ENCODE measurements at places on chromosomes 2 and 18.

DNA sequence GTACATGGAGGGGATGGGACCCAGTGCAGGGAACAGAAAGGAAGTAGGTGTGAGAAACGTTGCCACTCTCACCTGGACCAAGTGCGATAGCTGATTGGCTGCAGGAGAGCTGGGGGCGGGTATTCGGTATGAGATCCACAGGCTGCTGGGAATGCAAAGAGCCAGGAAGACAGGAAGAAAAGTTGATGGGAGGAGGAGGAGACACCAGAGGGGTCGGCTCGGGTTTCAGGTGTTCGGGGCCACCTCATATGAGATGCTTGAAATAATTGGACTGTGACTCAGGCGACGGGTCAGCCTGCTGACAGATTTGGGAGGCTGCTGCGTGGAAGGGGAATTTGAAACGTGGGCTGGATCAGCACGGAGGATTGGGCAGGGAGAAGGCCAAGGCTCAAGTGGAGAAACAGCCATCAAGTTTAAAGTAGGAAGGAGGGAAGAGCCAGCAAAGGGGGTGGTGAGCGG lies 65.1 kb downstream of the MRPS9 start:
- no peak for DNase-seq

DNA sequence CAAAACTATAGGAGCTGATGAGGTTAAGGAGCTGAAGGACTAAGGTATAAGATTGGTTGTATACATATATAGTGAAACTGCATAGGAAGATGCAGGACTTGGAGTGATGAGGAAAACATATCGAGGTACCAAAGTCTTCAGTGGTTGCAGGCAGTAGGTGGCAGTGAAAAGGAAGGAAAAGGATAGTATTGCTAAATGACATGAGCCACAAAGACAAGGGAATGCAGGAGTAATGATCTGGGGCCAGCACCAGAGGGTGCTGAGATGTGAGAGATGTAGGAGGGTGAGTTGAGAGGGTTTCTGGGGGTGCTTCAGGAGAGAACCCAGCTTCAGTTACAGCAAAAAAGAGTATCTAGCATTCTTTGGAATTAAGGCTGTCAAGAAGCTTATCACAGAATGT lies 172.2 kb upstream of the MYO3B start:
- no peak for DNase-seq

- DNase-seq = no peak
These were observed 108.4 kb downstream of the MRO start for GRCh38 chr18:50711386-50711785.

DNA sequence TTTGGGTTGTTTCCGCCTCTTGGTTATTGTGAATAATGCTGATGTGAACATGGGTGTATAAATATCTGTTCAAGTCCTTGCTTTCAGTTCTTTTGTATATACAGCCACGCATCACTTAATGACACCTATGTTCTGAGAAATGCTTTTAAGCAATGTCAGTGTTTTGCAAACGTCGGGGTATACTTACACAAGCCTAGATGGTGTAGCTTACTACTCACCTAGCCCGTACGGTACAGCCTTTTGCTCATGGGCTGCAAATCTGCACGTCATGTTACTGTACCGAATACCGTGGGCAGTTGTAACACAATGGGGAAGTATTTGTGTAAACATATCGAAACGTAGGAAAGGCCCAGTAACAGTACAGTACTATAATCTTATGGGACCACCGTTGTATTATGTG lies 12.4 kb downstream of the RALB start:
- no peak for DNase-seq

GRCh38 chr2:123993728-123994323 lies 31.3 kb upstream of the CNTNAP5 start:
- DNase-seq = peak; percentile 48

- peak; percentile 47 for DNase-seq
These were observed 69.2 kb downstream of the RNF144A start for GRCh38 chr2:6986301-6986911.

GRCh38 chr2:8582651-8583399 lies 99.0 kb upstream of the ID2 start:
- no peak for DNase-seq

DNA sequence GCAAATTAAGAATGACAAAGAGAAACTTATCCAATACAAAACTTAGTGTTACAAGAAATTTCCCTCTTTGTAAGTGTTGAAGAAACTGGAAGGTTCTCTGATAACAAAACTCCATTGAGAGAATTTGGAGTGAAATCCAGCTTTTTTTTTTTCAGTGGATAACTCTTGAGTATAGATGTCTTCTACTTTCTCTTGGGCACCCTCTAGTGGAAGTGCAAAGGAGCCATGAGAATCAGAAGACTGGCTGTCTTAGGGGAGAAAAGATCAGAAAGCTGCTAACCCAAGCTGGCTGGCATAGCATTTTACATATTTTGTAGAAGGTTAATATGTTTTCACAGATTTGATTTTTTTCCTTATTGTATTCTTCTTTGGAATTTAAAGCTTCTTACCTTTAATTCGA lies 138.8 kb upstream of the SATB2 start:
- DNase-seq = no peak

DNA sequence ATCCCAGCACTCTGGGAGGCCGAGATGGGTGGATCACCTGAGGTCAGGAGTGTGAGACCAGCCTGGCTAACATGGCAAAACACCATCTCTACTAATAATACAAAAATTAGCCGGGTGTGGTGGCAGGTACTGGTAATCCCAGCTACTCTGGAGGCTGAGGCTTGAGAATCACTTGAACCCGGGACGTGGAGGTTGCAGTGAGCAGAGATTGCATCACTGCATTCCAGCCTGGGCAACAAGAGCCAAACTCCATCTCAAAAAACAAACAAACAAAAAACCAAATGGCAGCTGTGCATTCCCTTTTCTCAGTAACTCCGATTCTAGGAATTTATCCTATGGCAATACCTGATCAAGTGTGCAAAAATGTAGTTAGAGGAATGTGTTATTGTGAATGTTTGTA lies 4.7 kb upstream of the GRHL1 start:
- no peak for DNase-seq

DNA sequence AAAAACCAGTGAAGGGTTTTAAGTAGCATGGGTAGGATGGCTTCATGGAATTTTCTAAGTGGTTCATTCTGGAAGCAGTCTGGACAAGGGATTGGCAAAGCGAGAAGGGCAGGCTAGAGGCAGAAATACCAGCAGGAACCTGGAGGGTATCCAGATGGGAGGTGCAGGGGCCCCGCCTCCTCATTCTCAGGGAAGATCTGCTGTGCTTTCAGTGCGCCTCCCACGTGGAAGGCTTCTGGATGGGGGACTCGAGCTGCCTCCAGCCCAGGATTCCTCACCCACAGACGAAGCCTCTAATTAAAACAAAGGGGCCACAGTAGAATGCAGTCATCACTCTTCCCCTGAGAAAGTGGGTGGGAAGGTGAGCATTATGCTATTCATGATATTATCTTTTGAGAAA lies 79.8 kb downstream of the VSNL1 start:
- DNase-seq = no peak

DNA sequence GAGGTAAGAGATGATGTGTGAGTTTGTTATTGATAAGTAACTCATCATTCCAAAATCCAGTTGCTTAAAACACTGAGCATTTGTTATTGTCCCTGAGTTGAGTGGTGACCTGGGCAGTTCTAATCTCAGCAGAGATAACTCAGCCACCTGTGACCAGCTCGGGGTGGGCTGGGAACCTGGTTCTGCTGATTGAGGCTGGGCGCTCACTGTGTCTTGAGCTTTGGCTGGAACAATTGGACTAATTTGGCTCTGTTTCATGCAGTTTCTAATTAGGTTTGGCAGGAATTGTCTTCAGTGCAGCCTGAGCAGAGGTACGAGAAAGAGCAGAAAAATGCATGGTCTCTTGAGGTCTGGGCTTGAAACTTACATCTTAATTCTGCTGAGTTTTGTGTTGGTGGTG lies 144.7 kb downstream of the RNF144A start:
- no peak for DNase-seq

- DNase-seq = no peak
These were observed 124.7 kb downstream of the PDE1A start for GRCh38 chr2:182302174-182302573.

DNA sequence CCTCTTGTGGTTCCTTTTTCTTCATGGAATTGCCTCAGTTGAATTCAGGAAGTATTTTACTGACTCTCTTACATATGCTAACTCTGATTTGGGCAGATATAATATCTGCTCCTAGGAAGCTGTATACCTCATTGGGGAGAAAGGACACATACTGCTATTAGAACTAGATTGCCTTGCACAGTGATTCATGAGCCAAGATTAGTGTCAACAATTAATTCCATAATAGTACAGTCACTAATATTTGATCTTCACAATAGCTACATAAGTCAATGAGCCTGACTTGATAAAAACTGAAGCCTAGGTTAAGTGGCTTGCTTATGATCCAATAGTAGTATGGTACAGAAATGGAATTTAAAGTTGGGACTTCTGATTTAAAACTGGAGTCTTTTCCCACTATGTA lies 127.6 kb downstream of the ETAA1 start:
- DNase-seq = no peak

DNA sequence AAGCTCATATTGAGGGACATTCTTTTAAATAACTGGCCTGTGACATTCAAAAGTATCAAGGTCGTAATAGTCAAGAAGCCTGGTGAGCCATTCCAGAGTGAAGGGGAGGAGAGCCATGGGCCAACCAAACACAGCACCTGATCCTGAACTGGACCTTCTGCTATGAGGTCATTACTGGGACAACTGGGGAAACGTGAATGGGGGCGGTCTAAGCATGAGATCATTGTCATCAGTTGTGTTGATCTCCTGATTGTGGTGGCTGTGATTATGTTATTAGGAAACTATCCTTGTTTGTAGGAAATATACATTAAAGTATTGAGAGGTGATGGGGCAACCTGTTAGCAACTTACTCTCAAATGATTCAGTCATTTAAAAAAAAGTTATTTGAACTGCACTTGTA lies 79.3 kb downstream of the FBXO15 start:
- DNase-seq = no peak

GRCh38 chr18:78878335-78878734 lies 101.3 kb upstream of the SALL3 start:
- DNase-seq = no peak

- DNase-seq = no peak
These were observed 74.6 kb upstream of the UBXN4 start for GRCh38 chr2:135667045-135667444.

GRCh38 chr2:65464604-65465003 lies 32.2 kb upstream of the SPRED2 start:
- no peak for DNase-seq

DNA sequence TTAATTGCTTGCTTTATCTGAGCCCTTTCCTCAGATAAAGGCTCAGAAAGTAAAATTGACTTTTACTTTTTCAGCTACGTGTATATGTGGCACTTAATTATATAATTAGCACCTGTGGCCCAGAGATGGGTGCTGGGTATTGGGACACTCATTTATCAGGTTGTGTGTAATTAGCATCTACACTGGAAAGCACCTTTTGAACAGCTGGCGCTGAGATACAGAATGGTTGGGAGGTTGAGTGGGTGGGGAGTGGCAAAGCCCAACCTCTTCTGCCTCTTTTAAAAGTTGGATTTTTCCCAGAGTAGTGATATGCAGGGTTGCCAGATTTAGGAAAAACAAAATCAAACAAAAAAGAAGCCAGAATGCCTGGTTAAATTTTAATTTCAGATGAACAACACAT lies 23.9 kb downstream of the SPTBN1 start:
- no peak for DNase-seq

- peak; percentile 35 for DNase-seq
These were observed at the start of gene B4GALT6 for GRCh38 chr18:31684279-31685096. B4GALT6 (minus strand) TSS chr18:31684581; CDS start chr18:31684426, 155 bp downstream.

DNA sequence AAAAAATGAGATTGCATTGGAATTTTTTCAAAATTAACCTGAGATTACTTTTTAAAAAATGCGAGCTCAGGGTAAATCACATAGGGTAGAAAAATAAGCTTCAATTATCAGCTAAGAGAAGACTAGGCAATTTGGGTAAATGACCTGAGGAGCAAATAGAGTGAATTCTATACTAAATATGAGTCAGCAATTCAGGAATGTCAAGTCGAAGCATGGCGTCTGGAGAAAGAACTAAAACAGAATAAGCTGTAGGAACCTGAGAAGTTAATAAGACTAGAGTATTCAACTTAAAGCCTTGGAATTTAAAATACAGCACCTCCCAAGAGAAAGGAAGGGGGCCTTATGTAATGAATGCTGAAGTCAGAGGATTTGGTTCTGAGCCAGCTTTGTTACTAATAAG lies 487.0 kb downstream of the SUCLG1 start:
- no peak for DNase-seq

DNA sequence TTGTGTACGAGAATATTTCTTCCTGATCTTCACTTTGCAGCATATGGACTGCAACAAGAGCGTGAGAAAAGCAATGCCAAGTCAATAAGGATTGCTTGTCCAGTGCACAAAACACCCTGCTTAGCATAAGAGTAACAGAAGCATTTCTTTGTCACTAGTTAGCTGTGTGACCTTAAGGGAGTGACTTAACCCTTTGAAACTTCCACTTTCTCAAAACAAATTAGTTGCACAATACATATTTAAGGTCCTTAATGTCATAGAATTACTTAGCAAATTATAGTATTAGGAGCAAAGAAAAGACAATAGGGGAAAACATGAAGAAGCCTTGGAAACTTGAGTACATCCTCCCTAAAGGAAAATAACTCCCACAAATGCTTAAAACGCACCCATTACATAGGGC lies 230.1 kb downstream of the RNF152 start:
- DNase-seq = no peak

GRCh38 chr18:58054041-58054781 lies 10.2 kb downstream of the NEDD4L start:
- DNase-seq = no peak

GRCh38 chr18:50832754-50833153 lies 12.9 kb upstream of the MRO start:
- no peak for DNase-seq

- no peak for DNase-seq
These were observed 13.4 kb downstream of the SERPINB7 start for GRCh38 chr18:63788447-63789096.

GRCh38 chr2:223459328-223459939 lies 142.7 kb downstream of the SCG2 start:
- DNase-seq = peak; percentile 62

DNA sequence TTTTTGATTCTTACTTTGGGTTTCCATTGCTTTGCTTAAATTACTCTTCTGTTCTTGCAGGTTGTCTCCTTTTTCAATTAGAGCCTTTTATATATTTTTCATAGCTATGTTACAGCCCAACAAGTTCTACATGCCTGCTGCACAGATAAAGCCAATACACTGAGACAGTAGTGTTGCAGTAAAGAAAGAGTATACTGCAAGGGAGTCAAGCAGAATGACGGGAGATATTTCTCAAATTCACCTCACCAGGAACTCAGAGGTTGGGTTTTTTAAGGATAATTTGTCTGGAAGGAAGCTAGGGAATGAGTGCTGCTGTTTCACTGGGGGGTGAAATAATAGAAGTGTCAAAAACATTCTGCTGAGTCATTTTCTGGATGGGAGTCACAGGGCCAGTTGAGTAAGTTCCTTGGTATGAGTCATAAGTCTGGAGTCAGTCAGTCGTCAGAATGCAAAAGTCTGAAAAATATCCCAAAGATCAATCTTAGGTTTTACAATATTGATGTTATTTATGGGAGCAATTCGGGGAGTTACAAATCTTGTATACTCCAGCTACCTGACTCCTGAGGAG lies 193.0 kb upstream of the RGPD4 start:
- DNase-seq = no peak

- no peak for DNase-seq
These were observed 36.6 kb downstream of the GORASP2 start for GRCh38 chr2:170965446-170966225.

Measured in NCI-H1417 (cell line).